ENCODE measurements at places on chromosomes 3 and 15.
A peak's percentile ranks its signal among the peaks of the same experiment; 100 is the strongest.

- DNase-seq, result peak; percentile 18
These were observed 120.0 kb downstream of the SLCO3A1 start for GRCh38 chr15:91973481-91973880.

DNA sequence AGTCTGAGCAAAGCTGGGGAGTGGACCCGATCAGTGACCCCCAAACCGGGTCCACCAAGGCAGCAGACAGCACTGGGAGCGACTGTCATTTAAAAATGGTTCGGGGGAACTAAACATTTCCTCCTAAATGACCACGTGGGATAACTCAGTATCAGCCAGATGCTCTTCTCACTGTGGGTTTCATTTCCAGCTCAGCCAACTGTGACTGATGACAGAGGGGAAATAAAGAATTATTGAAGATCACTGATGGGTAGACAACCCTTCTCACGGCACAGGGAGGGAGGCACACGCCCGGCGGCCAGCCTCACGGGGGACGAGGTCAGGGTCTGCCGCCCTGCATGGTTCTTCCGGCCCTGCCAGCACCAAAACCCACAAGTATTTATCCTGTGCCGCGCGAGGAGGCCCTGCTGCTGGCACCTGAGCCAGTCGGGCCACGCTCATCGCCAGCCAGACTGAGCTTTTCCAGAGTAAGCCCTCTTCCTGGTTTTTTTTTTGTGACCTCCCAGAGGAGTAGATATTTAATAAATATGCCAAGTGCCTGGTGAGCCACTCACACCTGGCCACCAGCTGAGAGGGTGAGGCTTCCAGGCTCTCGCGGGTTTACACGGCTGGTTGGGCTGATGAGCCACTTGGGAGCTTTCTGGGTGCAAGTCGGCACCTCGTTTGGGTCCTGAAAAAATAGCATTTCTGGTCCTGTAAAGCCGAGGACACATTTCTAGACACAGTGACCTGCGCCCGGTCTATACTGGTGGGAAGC, 6.2 kb downstream of the MELTF start:
- peak; percentile 49 for DNase-seq

DNA sequence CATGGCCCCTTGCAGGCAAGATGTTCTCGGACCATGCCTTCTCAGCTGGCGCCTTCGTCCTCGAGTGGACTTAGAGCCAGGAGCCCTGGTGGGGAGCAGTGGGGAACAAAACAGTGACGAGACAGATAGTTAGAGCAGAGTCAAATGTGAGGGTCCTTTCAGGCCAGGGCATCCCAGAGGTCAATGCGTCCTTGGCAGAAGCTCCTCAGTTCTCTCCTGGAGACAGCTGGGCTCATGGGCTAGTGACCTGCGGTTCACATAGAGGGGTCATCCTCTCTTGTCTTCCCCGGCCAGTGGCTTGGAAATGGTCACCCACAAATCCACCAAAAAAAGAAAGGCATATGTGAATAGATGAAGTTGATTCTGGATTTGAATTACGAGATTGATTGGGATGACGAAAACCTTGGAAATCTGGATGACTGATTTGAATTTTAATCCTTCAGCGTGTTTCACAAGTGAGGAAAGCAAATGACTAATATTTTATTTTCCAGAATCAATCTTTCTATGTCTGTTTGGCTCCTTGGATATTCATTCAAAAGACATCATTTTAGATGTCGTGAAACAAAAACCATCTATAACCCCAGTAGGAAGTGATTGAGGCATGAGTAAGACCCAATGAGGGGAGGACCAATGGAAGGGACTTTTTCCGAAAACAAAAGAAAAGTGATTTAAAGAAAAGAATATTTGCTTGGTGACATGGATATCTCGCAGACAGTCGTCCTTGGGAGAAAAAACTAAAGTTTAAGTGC, 84.5 kb downstream of the ASB7 start:
- DNase-seq, result no peak

DNA sequence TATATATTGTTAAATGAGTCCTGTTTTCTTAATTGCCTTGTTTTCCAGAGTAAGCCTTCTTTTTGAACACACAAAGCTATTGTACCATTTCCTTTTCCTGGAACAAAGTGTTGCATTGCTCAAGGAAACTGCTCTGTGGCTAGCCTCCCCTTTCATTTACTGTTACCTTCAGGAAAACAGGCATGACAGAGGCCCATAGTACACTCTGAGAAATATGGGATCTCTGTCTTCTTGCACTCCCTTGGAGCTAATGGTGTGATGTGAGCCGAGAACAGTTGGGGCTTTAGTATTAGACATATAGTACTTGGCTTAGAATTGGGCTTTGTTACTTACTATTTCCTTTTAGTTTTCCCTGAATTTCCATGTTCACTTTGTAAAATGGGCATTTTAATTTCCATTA, 193.7 kb downstream of the GHSR start:
- no peak for DNase-seq

- DNase-seq, result no peak
These were observed 583.9 kb downstream of the NTRK3 start for GRCh38 chr15:87672309-87673288.

- DNase-seq, result no peak
These were observed 711.7 kb upstream of the GOLIM4 start for GRCh38 chr3:168807448-168807847.

DNA sequence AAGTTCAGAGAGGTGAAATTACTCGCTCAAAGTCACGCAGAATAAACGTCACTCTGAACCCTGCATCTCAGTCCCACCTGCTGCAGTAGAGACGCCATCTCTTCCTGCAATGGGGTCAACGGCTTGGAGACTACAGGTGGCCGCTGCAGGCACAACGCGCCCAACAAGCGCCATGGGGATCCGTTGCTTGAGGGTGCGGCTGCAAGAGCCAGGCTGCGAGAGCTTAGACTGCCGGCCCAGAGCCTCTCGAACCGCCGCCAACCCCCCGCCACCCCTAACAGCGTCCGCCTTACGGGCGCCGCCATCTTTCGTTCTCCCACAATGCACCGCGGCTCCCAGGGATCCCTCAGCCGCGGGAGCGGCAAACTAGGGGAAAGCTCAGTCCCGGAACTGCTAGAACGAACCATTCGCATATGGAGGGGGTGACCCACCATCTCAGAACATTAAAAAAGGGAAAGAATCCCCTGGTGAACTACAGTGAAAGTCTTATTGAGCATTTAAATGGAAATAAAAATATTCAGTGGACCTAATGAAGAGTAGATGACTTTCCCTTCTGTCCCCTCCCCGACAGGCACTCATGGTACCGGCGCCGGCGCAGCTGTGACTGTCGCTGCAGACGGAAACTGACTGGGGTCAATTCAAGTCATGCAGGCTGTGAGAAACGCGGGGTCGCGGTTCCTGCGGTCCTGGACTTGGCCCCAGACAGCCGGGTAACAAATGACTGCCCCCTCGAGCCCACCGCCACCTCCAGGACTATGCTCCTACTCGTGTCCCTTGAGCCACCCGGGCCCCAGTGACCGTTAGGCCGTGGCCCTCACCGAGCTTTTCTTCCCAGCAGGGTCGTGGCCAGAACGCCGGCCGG, at the start of the genes MRPL46 and MRPS11:
TSS of gene MRPL46 (minus strand) at position 316 of the 862 bp plus-strand sequence. CDS start at position 305, 11 bp downstream.
TSS of gene MRPS11 (plus strand) at position 636 of the 862 bp plus-strand sequence. CDS start at position 646, 10 bp downstream.
- DNase-seq, result peak; percentile 96

GRCh38 chr3:100082714-100083113, 31.6 kb downstream of the FILIP1L start:
- peak; percentile 39 for DNase-seq

- no peak for DNase-seq
These were observed 15.0 kb downstream of the STIMATE start for GRCh38 chr3:52882377-52882776.

DNA sequence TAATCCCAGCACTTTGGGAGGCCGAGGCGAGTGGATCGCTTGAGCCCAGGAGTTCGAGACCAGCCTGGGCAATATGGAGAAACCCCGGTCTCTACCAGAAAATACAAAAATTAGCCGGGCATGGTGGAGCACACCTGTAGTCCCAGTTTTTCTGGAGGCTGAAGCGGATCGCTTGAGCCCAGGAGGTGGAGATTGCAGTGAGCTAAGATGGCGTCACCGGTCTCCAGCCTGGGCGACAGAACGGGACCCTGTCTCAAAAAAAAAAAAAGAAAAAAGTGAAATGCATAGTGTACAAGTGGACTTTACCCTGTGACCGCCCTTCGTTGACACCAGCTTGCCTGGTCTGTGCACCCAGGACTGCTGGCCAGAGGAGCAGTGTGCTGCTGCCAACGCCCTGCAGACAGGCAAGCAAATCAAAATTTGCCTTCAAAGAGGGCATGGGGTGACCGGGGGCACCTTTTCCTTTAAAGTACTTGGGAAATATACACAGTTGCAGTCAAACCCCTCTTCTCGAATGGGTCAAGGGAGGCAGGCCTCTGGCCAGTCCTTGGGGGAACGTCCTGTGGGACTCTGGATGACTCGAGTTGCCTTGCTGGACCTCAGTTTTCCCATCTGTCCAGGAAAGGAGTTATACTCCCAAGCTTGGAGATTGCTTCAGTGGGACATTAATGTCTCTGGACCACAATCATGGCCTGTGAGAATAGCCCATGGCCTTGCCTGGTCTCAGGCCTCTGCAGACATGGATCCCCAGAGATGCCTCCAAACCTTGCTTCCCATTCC, 1.0 kb downstream of the XYLB start:
- no peak for DNase-seq

DNA sequence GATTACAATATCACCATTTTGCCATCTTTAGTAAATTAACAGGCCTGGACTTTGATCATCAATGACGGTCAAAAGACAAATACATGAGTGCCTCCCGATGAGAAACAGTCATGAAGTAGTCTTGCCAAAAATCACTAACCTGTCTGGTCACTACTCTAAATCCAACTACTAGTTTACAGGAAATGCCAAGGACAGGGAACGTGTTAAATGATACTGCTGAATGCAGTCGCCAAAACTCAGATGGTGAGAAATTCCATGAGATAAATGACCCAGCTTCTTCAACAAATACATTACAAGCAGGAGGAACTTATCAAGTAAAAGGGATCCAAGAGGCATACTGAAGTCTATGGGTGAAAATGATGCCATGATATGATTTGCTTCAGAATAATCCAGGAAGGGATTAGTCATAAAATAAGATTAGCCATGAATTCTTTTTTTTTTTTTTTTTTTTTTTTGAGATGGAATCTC, 35.8 kb upstream of the ATP13A3 start:
- no peak for DNase-seq

- DNase-seq, result no peak
These were observed 815 bp upstream of the GRM2 start for GRCh38 chr3:51706021-51706485.

DNA sequence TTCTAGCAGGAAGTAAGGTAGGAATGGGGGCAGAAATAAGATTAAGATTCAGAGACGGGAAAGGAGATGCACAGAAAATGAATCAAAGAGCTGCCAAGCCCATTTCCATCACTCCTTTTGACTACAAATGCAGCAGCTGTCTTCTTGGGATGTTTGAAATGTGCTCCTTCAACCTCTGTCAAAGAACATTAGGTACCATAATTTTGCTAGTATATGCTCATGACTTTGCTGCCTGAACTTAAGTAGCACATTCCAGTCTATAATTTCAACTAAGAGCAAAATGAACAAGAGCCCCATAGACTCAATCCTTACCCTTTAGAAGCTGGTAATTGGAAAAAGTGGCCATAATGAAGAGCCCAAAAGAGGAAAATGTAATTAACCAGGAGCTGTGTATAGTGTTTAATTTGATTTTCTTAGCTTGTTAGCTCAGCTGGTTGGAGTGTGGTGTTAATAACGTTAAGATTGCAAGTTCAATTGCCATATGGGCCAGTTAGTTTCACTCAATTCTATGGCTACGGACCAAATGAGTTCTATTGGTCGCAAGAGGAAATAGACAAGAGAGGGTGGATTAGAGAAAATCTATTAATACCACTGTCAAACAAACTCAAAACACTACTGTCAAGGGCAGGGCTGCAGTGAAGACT, 349.9 kb downstream of the ZBBX start:
- DNase-seq, result no peak

DNA sequence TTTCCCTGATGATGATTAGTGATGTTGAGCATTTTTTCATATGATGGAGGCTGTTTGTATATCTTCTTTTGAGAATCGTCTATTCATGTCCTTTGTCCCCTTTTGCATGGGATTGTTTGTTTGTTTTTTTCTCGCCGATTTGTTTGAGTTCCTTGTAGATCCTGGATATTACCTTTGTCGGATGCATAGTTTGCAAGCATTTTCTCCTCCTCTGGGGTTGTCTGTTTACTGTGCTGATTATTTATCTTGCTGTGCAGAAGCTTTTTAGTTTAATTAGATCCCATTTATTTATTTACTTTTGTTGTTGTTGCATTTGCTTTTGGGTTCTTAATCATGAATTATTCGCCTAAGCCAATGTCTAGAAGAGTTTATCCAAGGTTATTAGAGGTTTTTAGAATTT, 232.8 kb downstream of the XXYLT1 start:
- no peak for DNase-seq

GRCh38 chr3:87088993-87089841, 98.3 kb upstream of the VGLL3 start:
- DNase-seq, result peak; percentile 91

- peak; percentile 82 for DNase-seq
These were observed 116.5 kb downstream of the LRRK1 start for GRCh38 chr15:101035611-101036010.

DNA sequence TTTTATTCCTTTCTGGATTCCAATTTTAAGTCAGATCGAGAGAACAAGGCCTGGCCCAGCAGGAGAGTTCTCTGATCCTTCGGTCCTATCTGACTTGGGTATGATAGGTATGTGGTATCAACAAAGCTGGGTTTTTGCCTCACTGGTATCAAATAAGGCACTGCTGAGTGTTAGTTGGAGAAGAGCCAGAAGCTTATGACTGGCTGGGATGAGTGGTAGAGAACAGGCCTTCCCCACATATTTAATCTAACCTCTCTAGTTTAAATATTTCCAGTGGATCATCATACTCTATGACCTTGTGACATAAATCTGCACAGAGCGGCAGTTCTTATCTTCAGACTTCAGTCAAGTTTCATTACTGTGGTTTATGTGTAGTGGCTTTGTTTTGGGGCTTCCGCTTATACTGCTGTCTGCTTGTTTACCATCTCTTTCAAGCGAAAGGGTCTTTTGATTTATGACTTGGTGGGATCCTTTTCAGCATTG, 164.5 kb downstream of the PTPRG start:
- no peak for DNase-seq

DNA sequence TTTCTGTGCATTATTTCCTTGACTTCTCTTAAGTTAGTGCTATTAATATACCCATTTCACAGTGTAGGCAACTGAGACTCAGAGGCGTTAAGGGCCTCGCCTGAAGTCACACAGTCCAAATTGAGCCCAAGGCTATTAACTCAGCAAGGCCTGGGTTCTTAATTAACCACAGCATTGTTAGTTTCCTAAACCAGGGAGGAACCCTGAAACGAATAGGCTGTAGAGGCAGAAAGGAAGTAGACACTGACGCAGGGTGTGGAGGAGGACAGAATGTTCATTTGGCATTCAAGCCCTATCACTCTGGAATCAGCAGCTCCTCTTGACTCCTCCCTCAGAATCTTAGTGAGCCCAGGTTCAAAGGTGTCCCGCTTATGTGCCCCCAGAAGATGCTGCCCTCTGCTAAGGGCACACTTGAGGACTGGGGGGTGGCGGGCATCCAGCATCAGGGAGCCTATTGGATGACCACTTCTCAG, 13.9 kb downstream of the ARHGEF3 start:
- no peak for DNase-seq

DNA sequence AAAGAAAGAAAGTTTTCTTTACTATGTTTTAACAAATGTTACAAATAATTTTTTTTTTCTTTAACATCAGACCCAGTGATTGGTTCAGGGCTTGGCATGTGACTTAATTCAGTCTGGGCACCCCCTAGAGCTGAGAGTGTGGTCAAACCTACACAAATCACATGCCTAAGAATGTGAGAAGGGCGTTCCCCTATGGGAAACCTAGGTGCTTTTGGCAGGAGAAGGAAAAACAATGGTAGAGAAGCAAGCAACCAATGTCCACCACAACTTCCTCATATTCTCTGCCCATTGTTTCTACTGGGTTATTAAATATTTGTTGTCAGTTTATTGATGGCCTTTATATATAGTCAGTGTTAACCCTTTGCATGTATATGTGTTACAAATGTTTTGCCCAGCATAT, 21.4 kb upstream of the PIAS1 start:
- peak; percentile 45 for DNase-seq

Data from hematopoietic multipotent progenitor cell treated with erythropoietin and hydrocortisone succinate and interleukin-3 and kit ligand, for 4 days (in vitro differentiated cells).